ENCODE measurements at places on chromosomes 3 and 15.
A peak's percentile ranks its signal among the peaks of the same experiment; 100 is the strongest.

DNA sequence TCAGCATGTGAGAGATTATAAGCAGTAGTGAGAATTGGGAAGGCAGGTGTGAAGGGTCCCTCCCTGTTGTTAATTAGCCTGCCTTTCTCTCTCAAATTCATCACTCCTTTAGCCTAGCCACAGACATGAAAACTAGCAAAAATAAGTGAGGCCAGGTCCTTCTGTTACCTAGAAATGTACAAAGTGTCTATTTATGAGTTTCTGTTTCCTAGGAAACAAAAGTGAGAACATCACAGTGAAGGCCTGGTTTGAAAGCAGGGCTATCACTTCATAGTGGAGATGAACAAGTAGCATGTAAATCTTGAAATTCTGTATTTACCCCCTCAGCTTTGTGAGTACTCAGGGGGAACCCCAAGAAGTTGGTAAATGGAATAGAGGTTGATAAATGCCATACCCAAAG, 78.2 kb upstream of the UMPS start:
- no peak for DNase-seq

GRCh38 chr3:24352893-24353553, 141.6 kb downstream of the THRB start:
- DNase-seq, result no peak

- DNase-seq, result no peak
Observed at GRCh38 chr3:12427551-12427950, 56.7 kb upstream of the TSEN2 start.

DNA sequence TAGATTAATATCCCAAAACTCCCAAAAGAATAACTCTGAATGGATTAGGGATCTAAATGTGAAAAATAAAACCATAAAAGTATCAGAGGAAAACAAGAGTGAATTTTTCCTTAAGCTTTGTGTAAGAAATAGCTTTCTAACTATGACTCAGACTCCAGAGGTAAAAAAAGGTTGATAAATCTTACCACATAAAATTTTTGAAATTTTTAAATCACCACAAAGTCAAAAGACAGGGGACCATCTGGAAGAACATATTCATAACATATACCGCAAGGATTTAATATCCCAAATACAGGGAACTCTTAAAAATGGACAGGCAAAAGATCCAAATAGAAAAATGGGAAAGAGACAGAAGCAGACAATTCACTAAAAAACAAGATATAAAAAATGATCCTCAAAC, 145.0 kb downstream of the ARNT2 start:
- DNase-seq, result no peak

DNA sequence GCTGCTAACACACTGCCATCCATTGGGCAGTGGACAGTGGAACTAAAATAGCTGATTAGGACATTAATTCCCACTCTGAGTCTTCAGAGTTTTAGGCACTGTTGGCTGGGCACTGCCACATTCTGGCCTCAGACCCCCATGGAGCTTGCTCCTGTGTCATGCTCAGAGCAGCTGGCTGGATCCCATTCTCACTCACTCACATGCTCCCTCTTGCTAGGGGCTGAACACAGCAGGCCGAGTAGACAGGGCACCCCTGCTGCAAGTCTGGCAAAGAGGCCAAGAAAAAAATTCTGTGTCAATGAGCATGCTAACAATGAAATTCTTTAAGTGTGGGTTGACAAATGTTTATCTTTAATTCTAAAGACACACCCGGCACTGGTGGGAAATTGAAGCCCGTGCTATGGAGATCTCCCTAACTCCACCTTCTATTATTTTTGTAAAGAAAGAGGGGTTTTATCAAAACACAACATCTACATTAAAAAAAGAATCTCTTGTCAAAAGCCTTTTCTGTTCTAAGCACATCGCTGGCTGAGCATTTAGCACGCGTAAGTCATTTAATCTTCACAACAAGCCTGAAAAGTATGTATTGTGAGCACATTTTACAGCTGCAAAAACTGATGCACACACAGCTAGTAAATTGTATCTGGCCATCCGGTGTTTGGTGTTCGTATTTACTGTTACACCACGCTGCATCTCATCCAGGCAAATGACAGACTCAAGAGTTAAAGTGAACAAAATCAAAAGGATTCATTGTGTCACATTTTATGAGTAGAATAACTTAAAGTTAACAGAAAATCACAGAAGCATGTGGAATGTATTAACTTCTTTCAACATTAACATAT, 362.1 kb downstream of the PLOD2 start:
- DNase-seq, result no peak

DNA sequence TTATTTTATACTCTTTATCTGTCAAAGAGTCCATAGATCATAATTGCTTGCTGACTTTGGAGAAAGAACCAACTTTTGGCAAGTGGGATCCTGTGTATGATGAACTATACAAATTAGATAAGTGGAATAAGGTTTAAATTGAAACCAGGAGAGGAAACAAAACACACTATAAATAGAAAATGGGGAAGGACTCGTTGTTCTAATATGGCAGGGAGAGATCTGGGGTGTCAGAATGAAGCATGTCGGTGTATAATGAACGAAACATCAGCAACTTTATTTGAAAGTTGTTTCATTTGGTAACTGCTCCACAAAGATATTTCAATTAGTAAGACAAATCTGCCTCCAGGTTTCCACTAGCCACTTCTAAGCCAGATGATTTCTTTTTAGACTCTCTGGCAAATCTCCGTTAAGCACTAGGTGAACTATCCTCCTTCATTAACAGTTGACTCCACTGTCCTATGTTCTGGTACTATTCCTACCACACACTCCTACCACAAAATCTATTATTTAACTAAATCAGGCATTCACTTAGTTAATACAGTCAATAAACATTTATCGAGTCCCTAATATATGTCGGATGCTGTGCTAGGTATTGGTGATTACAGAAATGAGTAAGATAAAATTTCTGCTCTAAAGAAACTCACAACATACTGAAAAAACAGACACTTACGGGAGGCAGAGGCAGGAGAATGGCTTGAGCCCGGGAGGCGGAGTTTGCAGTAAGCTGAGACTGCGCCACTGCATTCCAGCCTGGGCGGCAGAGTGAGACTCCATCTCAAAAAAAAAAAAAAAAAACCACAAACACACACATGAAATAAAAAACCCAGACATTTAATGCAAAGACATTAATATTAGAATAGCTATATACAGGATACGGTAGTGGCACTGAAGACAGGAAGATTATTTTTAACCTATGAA, 20.1 kb downstream of the SLC15A2 start:
- DNase-seq, result no peak

DNA sequence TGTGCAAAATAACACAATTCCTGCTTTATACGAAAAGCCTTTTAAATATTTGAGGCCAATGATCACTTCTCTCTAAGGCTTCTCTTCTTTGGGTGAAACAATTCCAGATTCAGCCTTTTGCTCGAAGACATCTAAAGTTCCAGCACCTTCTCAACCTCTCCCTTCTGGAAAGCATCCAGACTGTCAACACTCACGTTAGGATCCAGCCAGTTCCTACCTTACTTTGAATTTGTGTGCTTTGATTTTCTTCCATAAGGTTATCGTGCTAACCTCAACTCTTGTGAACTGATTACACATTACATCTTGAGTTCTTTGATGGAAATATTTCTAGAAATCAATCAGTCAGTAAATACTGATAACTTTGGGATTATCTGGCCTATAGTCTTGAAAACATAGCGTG, 125.3 kb upstream of the ETV5 start:
- DNase-seq, result no peak

DNA sequence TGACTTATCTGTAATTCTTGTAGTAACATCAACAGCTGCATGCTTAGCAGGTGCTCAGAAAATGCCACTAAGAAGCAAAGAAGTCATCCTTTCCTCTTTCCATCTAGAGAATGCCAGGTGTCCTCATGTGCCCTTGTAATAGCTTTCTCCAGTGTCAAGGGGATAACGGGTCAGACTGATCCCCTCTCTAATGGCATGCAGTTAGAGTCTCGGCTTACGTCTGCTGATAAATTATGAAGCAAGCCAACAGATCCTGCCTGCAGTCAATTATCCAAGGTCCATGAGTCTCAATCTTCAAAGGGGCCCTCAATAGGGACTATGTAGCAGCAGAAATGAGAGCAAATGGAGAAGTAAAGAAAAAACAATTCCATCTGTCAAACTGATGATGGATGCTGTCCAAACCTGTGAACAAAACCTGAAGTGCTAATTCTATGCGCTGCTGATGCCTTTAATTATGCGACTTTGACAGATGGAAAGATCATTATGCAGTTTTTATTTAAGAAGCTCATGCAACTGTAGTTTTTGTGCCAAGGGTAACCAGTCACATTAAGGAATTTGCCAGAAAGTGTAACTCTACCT, 162.8 kb upstream of the PEX5L start:
- no peak for DNase-seq

GRCh38 chr3:50260027-50260941, 8.7 kb upstream of the SEMA3B start:
- peak; percentile 95 for DNase-seq

GRCh38 chr15:20356444-20356910, 185.1 kb downstream of the GOLGA6L6 start:
- peak; percentile 81 for DNase-seq

DNA sequence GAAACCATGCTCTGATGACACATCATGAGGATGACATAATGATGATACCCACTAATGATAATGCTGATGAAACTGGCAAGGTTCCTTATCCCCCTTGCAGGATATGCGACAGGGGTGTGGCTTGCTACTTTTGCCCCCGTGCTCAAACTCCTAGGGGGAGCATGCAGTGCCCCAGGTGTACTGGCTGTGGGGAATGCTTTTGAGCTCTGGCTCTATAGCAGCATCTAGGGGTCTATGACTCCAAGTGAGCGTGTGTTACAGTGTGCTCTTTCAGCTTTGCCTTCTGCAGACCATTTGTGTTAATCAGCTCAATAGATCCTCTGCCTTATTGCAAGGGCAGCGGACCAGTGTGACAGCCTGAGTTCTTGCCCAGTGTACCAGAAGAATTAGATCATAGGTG, 1239.5 kb downstream of the SI start:
- no peak for DNase-seq

GRCh38 chr15:73284090-73284716, 84.6 kb downstream of the HCN4 start:
- no peak for DNase-seq

GRCh38 chr15:68012911-68013310, 41.2 kb upstream of the PIAS1 start:
- DNase-seq, result no peak
